ENCODE measurements at places on chromosomes 3 and 15. TPM values are rescaled to one million over a fixed set of nuclear protein-coding genes. Genes with fewer than 3 reads are reported as not detected.

Gene DPPA4
- 1.5 TPM for total RNA-seq

Gene ATP10A
- total RNA-seq = 22.4 TPM

Gene EIF2B5
- 60.6 TPM for total RNA-seq

Gene CHMP2B
- 25.4 TPM for total RNA-seq

Gene LRRC49
- total RNA-seq = 0.62 TPM

Gene GOLGA8O
- total RNA-seq = 1.0 TPM

Gene CPNE4
- not detected for total RNA-seq

Gene ASB14
- total RNA-seq = not detected

Gene WDR93
- not detected for total RNA-seq

Gene PSTPIP1
- total RNA-seq = 125 TPM

Gene CLDN16
- not detected for total RNA-seq

Gene SLC25A26
- 14.2 TPM for total RNA-seq

Gene IMPG2
- 0.12 TPM for total RNA-seq

Gene GOLGA8Q
- 0.32 TPM for total RNA-seq

Gene CTXN2
- not detected for total RNA-seq

Gene RTP3
- total RNA-seq = not detected

Gene GLT8D1
- total RNA-seq = 38.0 TPM

Gene NR2E3
- total RNA-seq = not detected

Gene MYLK
- total RNA-seq = not detected

Gene C3orf20
- total RNA-seq = not detected

Gene SUMF1
- 3.5 TPM for total RNA-seq

Gene MKRN2OS
- not detected for total RNA-seq

Gene CHST2
- total RNA-seq = 5.1 TPM

Gene FRMD5
- 0.30 TPM for total RNA-seq

Gene KNG1
- not detected for total RNA-seq

Gene ZPLD1
- total RNA-seq = not detected

Gene BBX
- total RNA-seq = 63.4 TPM

Gene SEMA3B
- 2.1 TPM for total RNA-seq

Gene C2CD4A
- total RNA-seq = 0.73 TPM

Gene PRICKLE2
- total RNA-seq = not detected

Gene ABHD6
- 3.0 TPM for total RNA-seq

Gene SPTSSB
- not detected for total RNA-seq

All from activated CD4-positive, alpha-beta T cell treated with anti-CD3 and anti-CD28 coated beads for 36 hours (primary cell).